ENCODE measurements at places on chromosomes 16 and 17.

DNA sequence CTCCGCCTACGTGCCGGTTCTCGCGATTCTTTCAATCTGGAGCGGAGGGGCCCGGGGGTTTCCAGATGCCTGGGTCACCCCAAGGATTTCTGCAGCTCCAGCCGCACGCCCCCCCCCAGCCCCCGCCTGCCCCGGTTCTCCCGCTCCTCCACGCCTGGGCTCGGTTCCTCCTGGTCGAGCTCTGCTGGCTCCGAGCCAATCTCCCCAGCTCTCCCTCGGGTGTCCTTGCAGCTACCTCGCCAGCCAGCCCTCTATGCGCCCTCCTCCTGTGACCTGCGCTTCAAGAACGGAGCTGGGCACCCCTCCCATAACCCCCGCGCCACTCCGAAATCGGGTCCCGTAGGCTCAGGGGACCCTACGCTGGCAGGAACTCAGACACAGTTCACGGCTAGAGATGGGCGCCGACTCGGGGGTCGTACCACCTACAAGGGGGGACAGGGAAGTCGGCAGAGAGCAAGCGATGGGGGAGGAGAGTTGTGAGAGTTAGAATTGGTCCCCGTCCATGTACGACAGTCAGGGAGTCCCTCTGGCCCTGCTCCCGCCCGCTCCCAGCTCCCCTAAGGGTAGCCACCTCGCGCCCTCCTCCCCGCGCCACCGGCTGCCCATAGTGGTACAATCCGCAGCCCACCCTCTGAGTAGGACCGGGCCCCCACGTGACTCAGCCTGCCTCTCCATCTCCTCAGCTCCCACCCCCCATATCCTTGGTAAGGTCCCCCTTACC lies 961 bp downstream of the FGF11 start:
- peak; percentile 93 for DNase-seq

GRCh38 chr16:14528306-14528705 lies 101.8 kb downstream of the PARN start:
- no peak for DNase-seq

GRCh38 chr16:50102051-50102746 lies 36.4 kb downstream of the HEATR3 start:
- DNase-seq, result no peak

GRCh38 chr17:81066771-81067315 lies 31.9 kb downstream of the BAIAP2 start:
- peak; percentile 42 for DNase-seq

GRCh38 chr16:2912330-2913199 lies 834 bp downstream of the FLYWCH1 start:
- DNase-seq, result peak; percentile 80

DNA sequence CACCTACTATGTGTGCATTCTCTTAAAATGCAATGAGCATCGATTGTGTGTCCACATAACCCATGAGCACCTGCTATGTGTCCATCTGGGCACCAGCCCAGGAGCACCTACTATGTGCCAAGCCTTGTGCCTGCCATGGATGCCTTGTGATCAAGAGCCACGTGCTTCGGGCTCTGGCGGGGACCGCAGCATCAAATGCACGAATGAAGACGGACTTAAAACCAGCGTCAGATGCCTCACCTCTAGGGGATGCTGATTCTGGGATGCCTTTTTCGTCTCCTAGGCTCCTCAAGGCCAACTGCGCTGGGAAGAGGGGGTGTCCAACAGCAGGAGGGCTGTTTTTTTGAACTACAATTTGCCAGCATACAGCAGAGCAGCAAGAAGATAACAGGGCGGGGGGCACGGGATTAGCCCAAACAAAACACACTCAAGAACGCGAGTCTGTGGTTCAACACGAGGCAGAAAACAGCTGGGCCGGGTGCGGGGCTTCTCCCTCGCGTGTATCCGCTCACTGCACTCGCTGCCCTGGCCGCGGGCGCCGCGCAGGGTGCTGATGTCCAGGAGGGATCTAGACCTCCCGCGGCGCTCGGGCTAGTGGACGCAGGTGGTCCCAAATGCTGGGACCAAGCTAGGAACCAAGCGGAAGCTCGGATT lies 1.2 kb upstream of the GLIS2 start:
- peak; percentile 89 for DNase-seq

GRCh38 chr16:56748191-56748590 lies 18.3 kb downstream of the NUP93 start:
- peak; percentile 14 for DNase-seq

DNA sequence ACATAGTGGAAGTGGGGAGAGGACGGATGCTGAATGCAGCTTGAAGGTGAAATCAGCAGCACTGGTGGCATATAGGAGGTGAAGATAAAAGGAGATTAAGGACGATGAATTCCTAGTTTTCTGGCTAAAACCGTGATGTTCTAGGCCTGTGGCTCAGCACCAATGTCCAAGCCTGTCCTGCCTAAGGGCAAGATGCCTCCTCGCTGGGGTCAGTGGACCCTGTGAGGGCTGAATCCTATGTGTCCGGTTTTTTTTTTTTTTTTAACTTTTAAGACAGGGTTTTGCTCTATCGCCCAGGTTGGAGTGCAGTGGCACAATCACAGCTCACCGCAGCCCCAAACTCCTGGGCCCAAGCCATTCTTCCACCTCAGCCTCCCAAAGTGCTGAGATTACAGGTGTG lies 12.8 kb downstream of the CPNE2 start:
- no peak for DNase-seq

DNA sequence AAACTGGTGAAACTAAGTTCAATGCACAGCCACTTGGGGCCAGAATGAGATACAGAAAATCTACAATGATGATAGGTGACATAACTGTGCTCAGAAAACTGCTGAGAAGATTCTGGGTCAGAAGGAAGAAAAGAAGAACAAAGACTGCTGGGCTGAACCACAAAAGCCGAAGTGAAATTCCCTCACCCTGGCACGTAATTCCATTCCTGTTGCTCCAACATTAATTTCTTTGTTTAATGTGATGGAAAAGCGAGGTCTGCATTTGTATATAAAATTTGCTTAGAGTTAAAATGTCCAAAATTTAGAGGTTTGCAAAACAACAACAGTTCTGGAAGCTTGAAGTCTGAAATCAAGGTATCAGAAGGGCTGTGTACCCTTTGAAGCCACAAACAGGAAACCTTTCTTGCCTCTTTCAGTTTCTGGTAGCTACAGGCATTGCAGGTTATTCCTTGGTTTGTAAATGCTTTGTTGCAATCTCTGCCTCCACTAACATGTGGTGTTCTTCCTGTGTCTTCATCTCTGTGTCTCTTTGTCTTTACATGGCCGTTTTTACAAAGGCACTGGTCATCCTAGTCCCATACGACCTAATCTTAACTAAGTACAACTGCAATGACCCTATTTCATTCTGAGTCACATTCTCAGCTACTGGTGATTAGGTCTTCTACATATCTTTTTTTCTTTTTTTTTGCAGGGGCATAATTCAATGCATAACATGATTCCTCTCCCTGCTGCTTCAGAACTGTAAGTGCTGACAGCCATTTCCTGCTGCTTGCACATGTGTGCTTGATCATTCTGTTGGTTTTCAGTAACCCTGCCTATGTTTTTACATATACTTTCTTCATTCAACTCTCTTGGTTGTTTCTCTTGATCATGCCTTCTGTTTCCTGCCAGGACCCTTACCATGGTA lies 603.0 kb upstream of the CDH8 start:
- peak; percentile 4 for DNase-seq

DNA sequence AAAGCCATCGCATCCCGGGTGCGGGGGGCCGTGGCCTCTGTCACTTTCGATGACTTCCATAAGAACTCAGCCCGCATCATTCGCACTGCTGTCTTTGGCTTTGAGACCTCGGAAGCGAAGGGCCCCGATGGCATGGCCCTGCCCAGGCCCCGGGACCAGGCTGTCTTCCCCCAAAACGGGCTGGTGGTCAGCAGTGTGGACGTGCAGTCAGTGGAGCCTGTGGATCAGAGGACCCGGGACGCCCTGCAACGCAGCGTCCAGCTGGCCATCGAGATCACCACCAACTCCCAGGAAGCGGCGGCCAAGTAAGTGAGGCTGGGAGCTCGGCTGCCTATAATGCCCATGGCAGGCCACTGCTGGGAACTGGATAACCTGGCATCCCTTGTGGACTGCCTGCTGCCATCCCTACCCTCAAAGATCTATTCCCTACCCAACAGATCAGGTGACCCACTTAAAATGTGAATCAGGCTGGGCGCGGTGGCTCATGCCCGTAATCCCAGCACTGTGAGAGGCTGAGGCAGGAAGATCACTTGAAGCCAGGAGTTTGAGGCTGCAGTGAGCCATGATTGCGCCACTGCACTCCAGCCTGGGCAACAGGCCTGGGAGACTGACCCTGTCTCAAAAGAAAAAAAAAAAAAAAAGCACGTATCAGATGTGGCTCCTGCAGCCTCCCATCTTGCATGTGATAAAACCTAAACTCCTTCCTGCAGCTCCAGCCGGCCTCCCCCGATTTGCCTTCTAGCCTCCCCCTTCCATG lies 18.3 kb downstream of the CDIPT start:
- no peak for DNase-seq

- DNase-seq, result no peak
Observed at GRCh38 chr16:86142801-86143236, 243.9 kb downstream of the IRF8 start.

- DNase-seq, result no peak
Observed at GRCh38 chr17:17424552-17424951, 52.2 kb upstream of the MED9 start.

- DNase-seq, result peak; percentile 22
Observed at GRCh38 chr16:86222965-86223551, 287.3 kb upstream of the FOXF1 start.

DNA sequence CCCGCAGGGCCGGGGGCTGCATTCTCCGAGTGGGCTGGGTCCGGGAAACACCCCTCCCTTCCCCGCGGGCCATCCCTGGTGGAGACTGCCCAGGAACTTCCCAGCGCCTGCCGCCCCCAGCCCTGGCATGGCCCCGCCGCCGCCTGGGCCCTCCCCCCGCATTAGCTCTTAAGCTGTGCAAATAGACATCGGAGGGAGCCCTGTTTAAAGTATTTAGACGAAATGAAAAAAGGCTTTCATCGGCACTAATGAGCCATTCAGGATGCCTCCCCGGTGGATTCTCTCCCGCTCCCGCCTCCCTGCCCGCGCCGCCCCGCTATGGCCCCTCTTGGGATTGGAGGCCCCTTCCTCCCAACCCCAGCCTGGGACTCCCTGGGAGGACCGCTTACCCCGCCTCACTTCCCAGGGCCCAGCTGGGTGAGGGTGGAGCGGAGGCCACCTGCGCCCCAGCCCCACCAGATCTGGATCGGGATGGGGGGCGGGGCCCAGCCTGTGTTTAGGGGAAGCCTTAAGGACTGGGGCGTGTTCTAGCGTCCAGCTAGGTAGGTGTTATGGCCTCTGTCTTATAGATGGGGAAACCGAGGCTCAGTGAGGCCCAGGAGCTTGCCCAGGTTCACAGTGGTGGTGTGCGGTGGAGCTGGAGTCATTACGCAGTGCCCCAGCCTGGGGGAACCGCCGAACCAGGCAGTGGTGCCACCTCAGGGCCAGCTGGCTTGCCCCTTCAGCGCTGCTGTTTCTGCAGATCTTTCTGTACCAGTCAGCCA lies 19.7 kb downstream of the SEZ6 start:
- peak; percentile 78 for DNase-seq

DNA sequence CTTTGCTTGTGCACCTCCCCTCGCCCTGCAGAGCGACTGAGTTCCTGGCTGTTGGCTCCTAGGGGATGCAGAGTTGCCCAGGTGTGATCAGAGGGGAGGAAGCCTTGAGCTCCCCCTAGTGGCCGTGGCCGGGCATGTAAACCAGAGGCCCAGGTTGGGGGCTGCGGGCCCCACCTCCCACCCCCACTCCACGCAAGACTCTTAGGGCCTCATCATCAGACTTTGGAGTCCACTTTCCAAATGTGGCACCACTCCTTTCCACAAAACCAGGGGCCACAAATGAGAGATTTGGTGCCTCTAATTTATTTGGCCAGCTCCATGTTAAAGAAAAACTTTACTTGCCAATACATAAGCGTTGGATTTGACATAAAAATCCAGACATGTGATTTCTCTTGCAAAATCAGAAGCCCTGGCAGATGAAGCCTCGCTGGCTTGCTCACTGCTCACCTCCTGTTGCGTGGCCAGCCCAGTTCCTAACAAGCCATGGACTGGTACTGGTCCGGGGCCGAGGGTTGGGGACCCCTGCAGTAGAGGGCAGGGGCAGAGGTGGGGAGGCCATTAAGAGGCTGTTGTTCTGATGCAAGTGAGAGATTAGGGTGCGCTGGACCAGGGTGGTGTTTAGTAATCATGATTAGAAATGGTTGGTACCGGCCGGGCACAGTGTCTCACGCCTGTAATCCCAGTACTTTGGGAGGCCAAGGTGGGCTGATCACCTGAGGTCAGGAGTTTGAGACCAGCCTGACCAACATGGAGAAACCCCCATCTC lies 28.7 kb upstream of the GAS7 start:
- DNase-seq, result peak; percentile 44

DNA sequence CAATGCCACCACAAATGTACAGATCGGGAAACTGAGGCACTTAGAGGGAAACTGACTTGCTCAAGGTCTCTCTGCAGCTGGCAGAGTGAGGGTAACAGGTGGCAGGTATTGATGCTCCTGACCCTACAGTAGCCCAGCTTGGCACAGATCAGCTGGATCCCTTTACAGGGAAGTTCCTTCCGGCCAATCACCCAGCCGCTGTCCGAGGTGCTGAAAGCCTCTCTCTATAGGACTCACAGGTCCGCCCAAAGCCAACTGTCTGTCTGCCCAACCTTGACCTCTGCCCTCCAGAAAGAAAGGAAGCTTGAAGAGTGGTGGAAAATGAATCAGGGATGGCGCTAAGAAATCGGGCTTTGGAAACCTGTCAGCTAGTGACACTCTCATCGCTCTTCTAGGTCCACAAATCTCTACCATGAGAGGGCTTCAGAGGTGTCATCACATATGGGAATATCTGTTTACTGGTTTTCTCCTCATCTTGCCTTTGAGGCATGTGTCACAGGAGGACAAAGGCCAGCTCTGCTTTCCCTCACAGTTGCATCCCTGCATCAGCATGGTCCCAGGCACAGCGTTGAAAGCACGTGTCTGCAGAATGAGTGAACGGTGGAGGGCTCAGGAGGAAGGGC lies 246.2 kb downstream of the KATNIP start:
- peak; percentile 81 for DNase-seq

DNA sequence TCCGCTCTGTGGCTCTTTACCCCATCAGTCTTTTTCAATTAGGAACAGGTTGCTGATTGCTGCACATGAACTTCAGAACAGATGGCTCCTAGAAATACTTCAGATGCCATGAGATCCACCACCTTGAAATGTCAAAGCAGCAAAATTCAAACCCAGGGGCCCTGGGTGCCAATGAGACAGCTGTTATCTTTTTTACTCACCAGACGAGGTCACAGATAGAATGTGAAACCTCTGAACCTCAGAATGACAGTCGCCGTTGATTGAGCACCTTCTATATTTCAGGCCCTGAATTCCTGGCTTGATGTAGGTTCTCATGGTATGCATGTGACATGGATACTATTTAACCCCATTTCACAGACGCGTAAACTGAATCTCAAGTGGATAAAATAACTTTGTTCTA lies 63.0 kb downstream of the MAF start:
- no peak for DNase-seq

GRCh38 chr17:51056813-51057510 lies 63.7 kb downstream of the SPAG9 start:
- peak; percentile 83 for DNase-seq

GRCh38 chr16:67928147-67928546 lies 3.5 kb downstream of the CTRL start:
- no peak for DNase-seq
